Breast epithelium (tissue), 4 donors: ENCODE measurements at places on chromosomes 6 and 20. TPM values are rescaled to one million over a fixed set of nuclear protein-coding genes. Genes with fewer than 3 reads are reported as not detected.

DNA sequence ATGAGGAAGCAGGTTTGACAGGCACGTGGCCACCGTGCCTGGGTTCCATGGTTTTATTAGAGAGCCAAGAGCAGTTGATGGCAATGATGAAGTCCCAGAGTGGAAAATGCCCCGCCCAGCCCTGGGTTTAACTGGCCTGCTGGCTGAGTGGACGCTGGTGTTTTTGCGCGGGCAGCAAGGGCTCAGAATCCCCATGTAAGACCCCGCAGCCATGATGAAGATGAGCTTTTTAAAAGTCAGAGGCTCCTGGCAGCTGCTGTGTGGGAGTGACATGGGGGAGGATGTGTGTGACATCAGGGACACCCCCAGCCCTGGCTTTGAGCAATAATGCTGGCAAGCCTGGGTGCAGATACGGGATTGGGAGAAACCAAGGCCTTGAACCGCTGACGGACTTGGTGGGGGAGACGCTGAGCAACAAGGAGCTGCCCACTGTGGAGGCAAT, 33.0 kb upstream of the SLCO4A1 start:
- H3K4me1 ChIP-seq: peaks cover 12% of the 10 kb centered on the region
- H3K4me3 ChIP-seq: no peak overlapping the region

- H3K36me3 ChIP-seq: no peaks in the 10 kb centered on the region
- H3K27me3 ChIP-seq: no peaks in the 10 kb centered on the region
- no peak for DNase-seq
- no peak overlapping the region for H3K27ac ChIP-seq
- no peaks in the 10 kb centered on the region for H3K4me1 ChIP-seq
- no peak overlapping the region for H3K4me3 ChIP-seq
These were observed 36.6 kb upstream of the LTV1 start for GRCh38 chr6:143806282-143807102.

- no peak overlapping the region for H3K27ac ChIP-seq
- H3K27me3 ChIP-seq: no peaks in the 10 kb centered on the region
- H3K4me1 ChIP-seq: no peaks in the 10 kb centered on the region
- H3K36me3 ChIP-seq: no peaks in the 10 kb centered on the region
These were observed 238.9 kb downstream of the ERMARD start for GRCh38 chr6:169990095-169991030.

GRCh38 chr6:73491377-73491776, 29.5 kb downstream of the EEF1A1 start:
- H3K4me1 ChIP-seq: no peaks in the 10 kb centered on the region
- no peak for DNase-seq
- no peak overlapping the region for H3K4me3 ChIP-seq
- H3K27me3 ChIP-seq: no peaks in the 10 kb centered on the region
- H3K27ac ChIP-seq: no peak overlapping the region
- H3K36me3 ChIP-seq: peaks cover 6% of the 10 kb centered on the region

- H3K36me3 ChIP-seq: no peaks in the 10 kb centered on the region
- H3K4me1 ChIP-seq: no peaks in the 10 kb centered on the region
- no peak for DNase-seq
- H3K27ac ChIP-seq: peak overlapping the region; percentile 80
- H3K4me3 ChIP-seq: no peak overlapping the region
- no peaks in the 10 kb centered on the region for H3K27me3 ChIP-seq
These were observed 101.1 kb downstream of the LY86 start for GRCh38 chr6:6689400-6690143.

HDGFL1 gene
- not detected for total RNA-seq

MUCL3 gene
- total RNA-seq: not detected

ZNF318 gene
- total RNA-seq: 19.5 TPM

OR2H1 gene
- total RNA-seq: not detected

RBM38 gene
- 5.1 TPM for total RNA-seq

XRN2 gene
- 71.2 TPM for total RNA-seq
